ENCODE measurements at places on chromosomes 12 and 14.

GRCh38 chr14:26104717-26105116, 493.1 kb downstream of the NOVA1 start:
- no peak for DNase-seq

- DNase-seq, result no peak
Observed at GRCh38 chr14:90517076-90517841, 120.4 kb downstream of the CALM1 start.

DNA sequence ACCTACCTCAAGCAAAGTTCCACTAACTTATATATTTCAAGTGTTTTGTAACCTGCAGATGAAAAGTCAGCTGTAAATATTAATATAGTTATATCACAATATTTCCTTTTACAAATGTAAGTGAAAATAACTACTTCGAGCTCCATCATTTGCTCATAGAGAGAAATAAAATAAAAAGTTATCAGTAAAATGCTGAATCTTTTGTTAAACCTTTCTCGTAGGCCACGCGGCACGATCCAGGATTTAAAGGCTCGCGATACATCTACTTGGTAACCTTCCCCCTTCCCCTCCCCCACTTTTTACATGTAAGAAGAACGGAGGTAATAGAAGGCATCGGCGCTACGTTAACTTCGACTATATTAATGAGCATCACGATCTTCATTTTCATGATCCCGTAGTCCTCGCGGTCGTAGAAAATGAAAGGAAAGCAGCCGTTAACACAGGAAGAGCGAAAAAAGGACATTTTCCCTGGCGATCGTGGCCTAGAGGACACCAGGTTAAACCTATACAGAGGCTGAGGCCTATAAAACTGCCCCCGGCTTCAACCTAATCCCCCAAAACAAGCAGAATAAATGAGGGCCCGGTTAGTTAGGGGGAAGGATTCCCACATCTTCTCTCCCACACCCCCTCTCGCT, 508 bp downstream of the HNRNPC start:
- peak; percentile 71 for DNase-seq

DNA sequence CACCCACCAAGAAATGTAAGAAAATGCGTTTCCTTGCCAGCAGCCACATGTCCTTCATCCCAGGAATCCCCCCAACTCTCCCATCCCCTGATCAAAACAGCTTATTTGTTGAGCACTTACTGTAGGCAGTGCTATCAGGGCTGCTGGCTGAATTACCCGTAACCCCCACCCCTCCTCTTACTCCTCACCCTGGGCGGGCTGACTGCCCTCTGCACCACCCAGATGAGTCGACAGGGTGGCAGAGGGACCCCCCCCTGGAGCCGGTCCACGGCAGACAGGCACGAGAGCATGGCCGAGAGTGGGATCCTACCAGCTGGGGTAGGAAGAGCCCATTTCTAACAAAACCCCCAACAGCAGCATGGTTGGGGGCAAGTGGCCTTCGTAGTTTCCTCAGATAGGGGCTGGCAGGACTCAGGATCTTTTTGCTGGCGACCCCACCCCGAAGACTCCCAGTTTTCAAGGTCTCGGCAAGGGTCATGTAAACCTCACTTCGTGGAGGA, 1.1 kb upstream of the RHOF start:
- no peak for DNase-seq

- DNase-seq, result no peak
Observed at GRCh38 chr12:67647181-67647798, 1.3 kb upstream of the DYRK2 start.

DNA sequence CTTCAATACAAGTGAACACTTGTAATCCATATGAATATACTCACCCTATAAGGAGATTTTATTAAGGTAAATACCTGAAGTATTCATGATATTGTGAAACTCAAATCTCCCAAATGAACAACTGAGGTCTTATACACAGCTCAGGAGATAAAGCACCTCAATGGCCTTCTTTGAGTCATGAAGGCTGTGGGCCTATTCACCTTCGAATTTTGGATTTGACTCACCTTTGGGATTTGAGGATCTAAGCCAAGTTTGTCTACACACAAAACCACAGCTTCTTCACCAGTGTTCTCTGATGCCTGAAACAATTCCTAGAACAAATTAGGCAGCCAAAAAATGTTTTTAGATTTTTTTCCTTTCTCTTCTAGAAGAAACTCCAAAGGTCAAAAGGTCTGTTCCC, 194.1 kb downstream of the NUAK1 start:
- no peak for DNase-seq

GRCh38 chr12:70920251-70920851, at the start of gene PTPRR:
TSS of gene PTPRR (minus strand) at chr12:70920738. CDS start at chr12:70920390, 348 bp downstream.
- DNase-seq, result no peak

GRCh38 chr14:21498540-21499526, 12.3 kb downstream of the METTL3 start:
- peak; percentile 93 for DNase-seq

- no peak for DNase-seq
Observed at GRCh38 chr12:40907115-40907527, 214.9 kb downstream of the CNTN1 start.

DNA sequence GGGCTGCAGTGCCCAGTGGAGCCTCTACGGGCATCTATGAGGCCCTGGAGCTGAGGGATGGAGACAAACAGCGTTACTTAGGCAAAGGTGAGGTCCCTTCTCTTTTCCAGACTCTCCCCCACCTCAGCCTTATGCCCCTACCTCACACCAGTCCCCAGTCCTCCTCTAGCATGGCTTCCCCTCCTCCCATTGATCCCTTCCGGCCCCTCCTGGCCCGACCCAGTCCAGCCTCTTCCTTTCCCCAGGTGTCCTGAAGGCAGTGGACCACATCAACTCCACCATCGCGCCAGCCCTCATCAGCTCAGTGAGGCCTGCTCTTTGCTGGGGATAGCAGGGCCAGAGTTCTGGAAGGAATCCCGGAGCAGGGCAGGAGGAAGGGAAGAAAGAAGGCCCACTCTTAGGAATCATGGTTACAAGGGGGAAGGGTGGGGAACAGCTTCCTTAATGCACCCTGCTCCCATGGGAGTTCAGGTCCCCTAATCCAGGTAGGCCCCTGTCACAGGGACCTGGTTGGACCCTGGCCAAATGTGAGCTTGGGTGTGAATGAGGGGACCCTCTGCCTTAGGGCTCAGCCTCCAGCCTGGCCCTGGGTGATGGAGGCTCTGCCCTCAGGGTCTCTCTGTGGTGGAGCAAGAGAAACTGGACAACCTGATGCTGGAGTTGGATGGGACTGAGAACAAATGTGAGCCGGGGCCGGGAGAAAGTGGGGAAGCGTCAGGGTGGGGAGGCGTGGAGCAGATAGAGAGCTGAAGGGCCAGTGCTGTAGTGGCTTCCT, 2.2 kb downstream of the ENO2 start:
- DNase-seq, result no peak

GRCh38 chr12:62998454-62998853, 63.5 kb upstream of the PPM1H start:
- DNase-seq, result no peak

DNA sequence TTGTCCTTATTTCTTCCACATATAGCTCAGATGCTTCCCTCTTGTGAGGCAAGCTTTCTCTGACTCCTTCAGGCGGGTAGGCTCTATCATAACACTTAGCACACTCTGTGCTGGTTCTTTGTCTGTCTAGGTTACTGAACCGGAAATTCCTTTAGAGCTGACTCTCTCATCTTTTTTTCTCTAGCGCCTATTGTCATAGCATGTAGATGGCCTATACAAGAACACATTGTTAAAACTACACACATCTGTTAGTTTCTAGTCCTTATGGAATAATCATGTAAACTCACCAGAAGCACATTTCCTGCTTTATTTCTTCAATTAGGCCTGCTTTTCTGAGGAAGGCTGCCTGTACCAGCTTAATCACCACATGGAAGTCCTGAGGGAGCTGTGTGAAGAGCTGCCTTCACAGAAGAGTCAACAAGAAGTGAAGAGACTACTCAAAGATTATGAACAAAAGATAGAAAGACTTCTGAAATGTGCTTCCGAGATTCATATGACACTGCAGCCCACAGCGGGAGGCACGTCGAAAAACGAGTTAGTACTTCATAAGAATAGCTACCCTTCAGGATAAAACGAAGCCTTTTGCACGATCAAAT, 143.9 kb downstream of the SYNE2 start:
- no peak for DNase-seq

Measured in NCI-H2171 (cell line).